ENCODE measurements at places on chromosomes 2 and 18. TPM values are rescaled to one million over a fixed set of nuclear protein-coding genes. Genes with fewer than 3 reads are reported as not detected.

MTHFD2 gene
- polyA plus RNA-seq: 26.8 TPM

CPO gene
- 0.15 TPM for polyA plus RNA-seq

GGCX gene
- polyA plus RNA-seq: 11.0 TPM

DYNAP gene
- 0.35 TPM for polyA plus RNA-seq

POTEI gene
- polyA plus RNA-seq: not detected

MGAT4A gene
- polyA plus RNA-seq: 5.7 TPM

CROCC2 gene
- polyA plus RNA-seq: 0.04 TPM

GRCh38 chr18:62912885-62913284, 197.5 kb downstream of the PHLPP1 start:
- no peak overlapping the region for H3K4me3 ChIP-seq
- no peak for DNase-seq
- no peaks in the 10 kb centered on the region for H3K4me1 ChIP-seq
- H3K36me3 ChIP-seq: no peaks in the 10 kb centered on the region

GRCh38 chr2:47751856-47752414, 31.0 kb upstream of the MSH6 start:
- H3K27me3 ChIP-seq: no peaks in the 10 kb centered on the region
- DNase-seq: no peak
- H3K27ac ChIP-seq: peak overlapping the region; percentile 63
- H3K36me3 ChIP-seq: no peaks in the 10 kb centered on the region
- H3K4me1 ChIP-seq: no peaks in the 10 kb centered on the region
- H3K4me3 ChIP-seq: no peak overlapping the region

DNA sequence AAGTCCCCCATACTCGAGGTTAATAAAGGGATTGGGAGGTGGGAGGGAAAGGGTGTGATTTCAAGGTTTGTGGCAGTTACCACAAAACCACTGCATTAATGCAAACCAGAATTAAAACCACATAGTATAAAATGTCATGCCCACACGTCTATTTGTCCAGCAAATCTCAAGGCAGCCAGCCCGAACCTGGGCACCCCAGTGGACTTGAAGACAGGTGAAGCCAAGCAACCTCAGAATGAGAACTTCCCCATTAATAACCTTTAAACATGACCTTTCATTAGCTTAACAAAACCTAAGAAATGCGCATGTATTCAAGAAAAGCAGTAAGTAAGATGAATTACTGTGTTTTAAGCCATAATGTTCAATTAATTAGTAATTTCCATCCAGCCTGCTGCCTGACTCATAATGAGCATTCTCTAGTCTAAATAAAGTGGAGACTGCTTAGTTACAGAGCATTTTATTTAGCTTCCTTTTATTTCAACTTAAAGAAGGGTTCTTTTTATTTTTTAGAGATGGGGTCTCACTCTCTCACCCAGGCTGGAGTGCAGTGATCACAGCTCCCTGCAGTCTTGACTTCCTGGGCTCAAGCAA, 229.6 kb downstream of the FAM210A start:
- H3K4me3 ChIP-seq: no peak overlapping the region
- DNase-seq: no peak
- no peaks in the 10 kb centered on the region for H3K4me1 ChIP-seq
- H3K27me3 ChIP-seq: no peaks in the 10 kb centered on the region
- H3K27ac ChIP-seq: no peak overlapping the region

GRCh38 chr18:26002375-26002910, 88.0 kb downstream of the SS18 start:
- DNase-seq: no peak
- H3K27me3 ChIP-seq: no peaks in the 10 kb centered on the region
- H3K4me1 ChIP-seq: no peaks in the 10 kb centered on the region
- no peak overlapping the region for H3K27ac ChIP-seq
- H3K36me3 ChIP-seq: no peaks in the 10 kb centered on the region
- no peak overlapping the region for H3K4me3 ChIP-seq

DNA sequence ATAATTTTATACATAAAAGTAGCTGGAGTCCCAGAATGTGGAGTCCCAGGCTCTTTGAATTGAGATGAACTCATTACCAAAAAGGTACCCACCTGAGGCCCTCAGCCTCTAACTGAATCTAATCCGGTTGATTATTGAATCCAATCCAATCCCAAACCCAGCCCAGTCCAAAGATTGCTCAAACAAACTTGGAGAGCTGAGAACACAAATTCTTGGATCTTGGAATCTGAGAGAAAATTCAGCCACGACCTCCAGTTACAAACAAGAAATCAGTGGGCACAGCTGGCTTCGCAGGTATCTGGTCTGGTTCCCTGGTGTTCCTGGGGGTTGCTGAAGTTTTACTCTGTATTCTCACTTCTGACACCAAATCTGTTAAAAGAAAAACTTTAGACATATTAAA, 28.4 kb upstream of the RHOB start:
- H3K27me3 ChIP-seq: no peaks in the 10 kb centered on the region
- H3K4me1 ChIP-seq: peaks cover 33% of the 10 kb centered on the region
- no peaks in the 10 kb centered on the region for H3K36me3 ChIP-seq

- peak overlapping the region; percentile 100 for H3K4me3 ChIP-seq
- DNase-seq: no peak
- peaks cover 30% of the 10 kb centered on the region for H3K4me1 ChIP-seq
- H3K27ac ChIP-seq: peak overlapping the region; percentile 96
- H3K27me3 ChIP-seq: no peaks in the 10 kb centered on the region
Measured at GRCh38 chr2:27369471-27370025, 590 bp downstream of the EIF2B4 start.

GRCh38 chr2:240121190-240121589, 14.9 kb downstream of the COPS9 start:
- DNase-seq: no peak
- H3K27ac ChIP-seq: no peak overlapping the region
- H3K36me3 ChIP-seq: peaks cover 7% of the 10 kb centered on the region
- H3K4me1 ChIP-seq: no peaks in the 10 kb centered on the region
- no peaks in the 10 kb centered on the region for H3K27me3 ChIP-seq

DNA sequence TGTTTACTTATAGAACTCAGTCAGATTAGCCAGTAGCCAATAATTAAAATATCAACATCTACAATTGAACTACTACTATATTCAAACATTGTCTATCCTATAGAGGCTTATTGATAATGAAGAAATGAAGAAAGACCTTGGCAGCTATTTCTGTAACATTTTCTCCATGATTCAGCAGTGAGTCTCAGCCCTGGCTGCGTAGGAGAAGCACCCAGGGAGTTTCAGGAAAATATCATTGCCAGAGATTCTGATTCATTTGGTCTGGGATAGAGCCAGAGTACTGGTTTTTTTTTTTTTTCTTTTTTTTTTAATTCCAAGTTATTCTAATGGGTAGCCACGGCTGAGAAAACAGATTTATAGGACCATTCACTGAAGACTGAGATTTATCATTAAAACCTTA, 404.8 kb downstream of the TXNL1 start:
- H3K4me3 ChIP-seq: no peak overlapping the region
- no peak overlapping the region for H3K27ac ChIP-seq
- no peaks in the 10 kb centered on the region for H3K27me3 ChIP-seq
- peaks cover 8% of the 10 kb centered on the region for H3K4me1 ChIP-seq

DNA sequence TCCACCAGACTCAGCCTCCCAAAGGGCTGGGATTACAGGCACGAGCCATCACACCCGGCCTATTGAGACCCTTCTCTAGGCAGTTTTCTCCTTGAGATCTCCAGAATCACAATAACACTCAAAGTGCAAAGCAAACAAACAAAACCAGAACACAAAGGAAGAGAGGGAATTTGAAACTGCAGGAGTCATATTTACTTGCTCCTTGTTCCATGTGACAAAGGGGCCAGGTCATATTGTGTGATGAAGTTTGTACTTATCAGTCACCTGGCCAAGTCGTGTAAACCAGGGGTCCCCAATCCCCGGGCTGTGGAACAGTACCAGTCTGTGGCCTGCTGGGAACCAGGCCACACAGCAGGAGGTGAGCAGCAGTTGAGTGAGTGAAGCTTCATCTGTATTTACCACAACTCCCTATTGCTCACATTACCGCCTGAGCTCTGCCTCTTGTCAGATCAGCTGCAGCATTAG, 26.5 kb downstream of the SCYGR8 start:
- H3K27me3 ChIP-seq: no peaks in the 10 kb centered on the region
- DNase-seq: no peak
- H3K36me3 ChIP-seq: no peaks in the 10 kb centered on the region
- no peaks in the 10 kb centered on the region for H3K4me1 ChIP-seq
- H3K4me3 ChIP-seq: no peak overlapping the region
- no peak overlapping the region for H3K27ac ChIP-seq

DNA sequence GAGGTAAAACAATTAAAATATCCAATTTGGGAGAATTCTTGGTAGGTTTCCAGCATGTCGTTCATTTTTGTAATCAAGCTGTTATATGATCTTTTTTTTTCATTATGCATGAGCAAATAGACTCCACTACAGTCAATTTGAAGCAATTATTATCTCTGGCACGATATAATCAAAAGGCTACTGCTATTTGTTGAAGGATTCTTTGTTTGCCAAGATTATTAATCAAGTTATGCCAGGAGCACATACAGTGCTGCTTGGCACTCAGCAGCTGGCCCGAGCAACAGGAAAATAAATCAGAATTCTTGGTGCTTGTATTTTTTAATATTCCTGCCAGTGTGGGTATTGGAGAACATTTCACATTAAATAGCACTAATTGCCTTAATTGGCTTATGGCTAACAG, 279.5 kb downstream of the RND3 start:
- DNase-seq: no peak
- H3K4me3 ChIP-seq: no peak overlapping the region
- H3K36me3 ChIP-seq: no peaks in the 10 kb centered on the region
- no peaks in the 10 kb centered on the region for H3K4me1 ChIP-seq

DNA sequence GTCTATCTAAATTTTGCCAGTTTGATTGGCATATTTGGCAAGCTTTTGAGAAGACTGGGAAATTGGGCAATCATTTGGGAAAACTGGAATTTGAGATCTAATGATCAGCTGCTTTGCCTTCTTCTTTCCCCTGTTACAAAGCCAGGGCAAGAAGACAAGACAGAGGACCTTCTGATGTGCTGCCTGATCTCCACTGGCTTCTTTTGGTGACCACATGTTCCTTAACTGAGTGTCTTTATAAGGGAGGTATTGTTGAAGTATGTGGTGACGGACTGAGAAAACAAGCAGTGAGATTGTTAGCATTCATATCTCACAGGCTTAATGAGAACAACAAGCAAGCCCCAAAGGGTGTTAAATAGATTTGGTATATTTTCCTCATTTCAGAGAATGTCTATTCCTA, 175.8 kb downstream of the SLC8A1 start:
- H3K27me3 ChIP-seq: no peaks in the 10 kb centered on the region
- DNase-seq: no peak
- H3K4me1 ChIP-seq: peaks cover 14% of the 10 kb centered on the region
- H3K36me3 ChIP-seq: no peaks in the 10 kb centered on the region

DNA sequence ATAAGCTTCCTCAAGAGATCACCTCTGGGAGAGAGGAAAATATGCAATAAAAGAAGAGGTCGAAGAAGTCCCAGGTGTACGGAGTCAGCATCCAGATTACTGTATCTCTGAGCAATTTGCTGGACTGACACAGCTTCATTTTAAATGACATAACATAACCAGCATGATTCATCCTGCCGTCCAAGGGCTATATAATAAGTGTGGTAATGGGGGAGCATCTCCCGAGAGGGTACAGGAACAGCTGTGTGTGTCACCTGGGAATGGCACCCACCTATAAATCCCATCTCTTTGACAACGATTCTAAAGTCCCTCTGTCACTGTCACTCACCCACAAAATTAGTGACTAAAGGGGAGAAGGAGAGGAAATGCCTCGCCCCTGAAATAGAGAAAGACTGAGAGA, 19.3 kb upstream of the FZD7 start:
- no peaks in the 10 kb centered on the region for H3K4me1 ChIP-seq
- no peaks in the 10 kb centered on the region for H3K27me3 ChIP-seq
- no peaks in the 10 kb centered on the region for H3K36me3 ChIP-seq
- no peak overlapping the region for H3K27ac ChIP-seq
- H3K4me3 ChIP-seq: no peak overlapping the region

DNA sequence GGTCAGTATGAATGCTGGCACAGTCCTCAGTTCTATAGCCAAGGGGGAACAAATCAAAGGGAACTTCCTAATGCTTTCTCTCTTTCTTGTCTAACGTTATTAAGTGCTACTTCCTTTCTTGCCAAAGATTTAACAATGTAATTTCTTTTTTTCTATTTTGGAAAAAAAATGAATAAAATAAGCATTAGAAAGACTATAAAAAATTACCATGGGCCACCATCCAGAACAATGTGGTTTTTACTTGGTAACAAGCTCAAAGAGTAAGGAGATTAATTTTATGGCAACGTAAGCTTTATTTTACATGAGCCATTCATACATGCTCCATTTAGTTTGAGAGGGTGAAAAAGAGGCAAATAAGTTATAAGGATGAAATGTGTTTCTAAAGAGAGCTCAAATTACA, 40.1 kb downstream of the SERPINE2 start:
- H3K27me3 ChIP-seq: no peaks in the 10 kb centered on the region
- no peak for DNase-seq
- H3K27ac ChIP-seq: no peak overlapping the region

GRCh38 chr2:148814860-148815419, 60.1 kb upstream of the KIF5C start:
- H3K27ac ChIP-seq: no peak overlapping the region
- no peak overlapping the region for H3K4me3 ChIP-seq
- H3K36me3 ChIP-seq: no peaks in the 10 kb centered on the region

DNA sequence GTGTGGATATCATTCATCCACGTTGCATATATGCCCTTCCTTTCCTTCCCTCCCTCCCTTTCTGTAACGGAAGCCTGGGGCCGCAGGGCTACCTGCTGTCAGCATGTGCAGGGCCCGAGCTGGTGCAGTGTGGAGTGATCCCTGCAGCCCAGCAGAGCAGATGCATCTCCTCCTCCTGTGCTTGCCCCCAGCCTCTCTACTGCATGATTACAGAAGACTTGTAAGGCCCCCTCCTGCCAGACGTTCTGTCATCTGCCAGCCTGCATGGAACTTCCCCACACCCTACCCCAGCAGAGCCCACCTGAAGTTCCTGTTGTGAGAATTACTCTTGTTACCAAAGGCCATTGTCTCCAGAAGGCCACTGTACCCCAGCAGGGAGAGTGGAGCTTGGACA, 67.5 kb upstream of the FOSL2 start:
- no peaks in the 10 kb centered on the region for H3K27me3 ChIP-seq
- H3K4me1 ChIP-seq: peaks cover 4% of the 10 kb centered on the region
- no peak overlapping the region for H3K27ac ChIP-seq
- no peak for DNase-seq

GRCh38 chr2:177241711-177242120, 22.8 kb downstream of the NFE2L2 start:
- no peak for DNase-seq
- no peaks in the 10 kb centered on the region for H3K36me3 ChIP-seq
- no peaks in the 10 kb centered on the region for H3K27me3 ChIP-seq
- H3K27ac ChIP-seq: peak overlapping the region; percentile 92
- no peak overlapping the region for H3K4me3 ChIP-seq
- H3K4me1 ChIP-seq: peaks cover 95% of the 10 kb centered on the region

- H3K36me3 ChIP-seq: no peaks in the 10 kb centered on the region
- H3K4me1 ChIP-seq: no peaks in the 10 kb centered on the region
- DNase-seq: no peak
- H3K27ac ChIP-seq: no peak overlapping the region
- no peak overlapping the region for H3K4me3 ChIP-seq
Measured at GRCh38 chr2:226888971-226889370, 53.1 kb downstream of the RHBDD1 start.
